ENCODE measurements at places on chromosomes 1 and 21. TPM values are rescaled to one million over a fixed set of nuclear protein-coding genes. Genes with fewer than 3 reads are reported as not detected.
A peak's percentile ranks its signal among the peaks of the same experiment; 100 is the strongest.

DNA sequence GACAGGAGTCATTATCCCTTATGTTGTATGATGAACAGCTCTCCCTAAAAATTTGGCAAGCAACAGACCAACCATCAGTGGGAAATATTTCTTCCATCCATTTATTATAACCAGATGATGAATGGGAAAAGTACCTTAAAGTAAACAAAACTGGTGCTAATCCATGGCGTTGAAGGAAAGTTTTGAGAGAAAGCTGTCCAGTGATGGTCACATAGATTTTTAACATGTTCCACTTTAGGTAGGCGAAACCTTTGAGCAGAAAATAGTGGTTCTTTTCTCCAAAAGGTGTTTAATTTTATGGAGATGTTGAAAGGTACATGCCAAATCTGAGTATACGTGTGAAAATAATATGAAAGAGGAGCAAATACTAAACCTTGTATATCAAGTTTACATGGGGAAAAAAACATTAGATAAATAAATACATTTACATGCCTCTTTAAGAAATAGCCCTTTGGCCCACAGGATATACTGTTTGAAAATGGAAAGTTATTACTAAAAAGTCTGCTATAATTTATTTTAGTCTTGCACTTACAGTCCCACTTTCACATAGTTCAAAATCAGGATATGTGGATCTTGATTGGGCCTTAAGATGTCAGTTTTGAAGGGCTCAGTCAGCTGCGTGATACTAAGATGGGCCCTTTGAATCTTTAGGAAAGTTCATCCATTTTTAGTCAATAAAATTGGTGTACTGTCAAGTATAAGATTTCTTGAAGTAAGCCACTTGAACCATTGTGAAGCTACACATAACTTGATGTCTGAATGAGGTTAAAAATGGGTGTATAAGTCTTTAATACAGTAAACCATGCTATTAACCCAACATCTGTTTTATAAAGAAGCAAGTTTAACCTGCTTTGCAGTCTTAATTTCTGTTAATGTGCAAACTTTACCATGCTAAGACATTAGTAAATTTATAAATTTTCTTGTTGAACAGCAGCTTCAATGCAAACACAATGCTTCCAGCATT is 10.5 kb downstream of the RPL5 start:
- no peak overlapping the region for H3K4me3 ChIP-seq
- peak overlapping the region; percentile 72 for H3K27ac ChIP-seq
- peaks cover 29% of the 10 kb centered on the region for H3K4me1 ChIP-seq
- no peak for DNase-seq
- H3K27me3 ChIP-seq = no peaks in the 10 kb centered on the region

DNA sequence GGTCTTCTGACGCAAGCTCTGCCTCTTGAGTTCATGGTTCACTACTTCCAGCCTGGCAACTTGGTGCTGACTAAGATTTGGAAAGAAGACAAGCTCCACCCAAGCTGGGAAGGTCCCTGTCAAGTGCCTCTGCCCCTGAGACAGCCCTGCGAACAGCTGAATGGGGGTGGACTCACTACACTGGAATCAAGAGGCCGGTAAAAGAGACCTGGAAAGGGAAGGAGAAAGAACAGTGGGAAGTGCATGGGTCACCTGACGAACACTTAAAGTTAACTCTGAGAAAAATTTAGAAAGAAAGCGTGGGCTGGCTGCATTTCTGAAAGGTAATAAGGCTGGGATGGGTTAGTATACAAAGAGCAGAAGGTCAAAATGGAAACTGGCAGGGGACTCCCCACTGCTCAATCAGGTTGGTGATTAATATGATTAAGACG is 26.1 kb upstream of the ZNF496 start:
- no peak for DNase-seq
- peaks cover 11% of the 10 kb centered on the region for H3K4me1 ChIP-seq
- H3K36me3 ChIP-seq = no peaks in the 10 kb centered on the region

DNA sequence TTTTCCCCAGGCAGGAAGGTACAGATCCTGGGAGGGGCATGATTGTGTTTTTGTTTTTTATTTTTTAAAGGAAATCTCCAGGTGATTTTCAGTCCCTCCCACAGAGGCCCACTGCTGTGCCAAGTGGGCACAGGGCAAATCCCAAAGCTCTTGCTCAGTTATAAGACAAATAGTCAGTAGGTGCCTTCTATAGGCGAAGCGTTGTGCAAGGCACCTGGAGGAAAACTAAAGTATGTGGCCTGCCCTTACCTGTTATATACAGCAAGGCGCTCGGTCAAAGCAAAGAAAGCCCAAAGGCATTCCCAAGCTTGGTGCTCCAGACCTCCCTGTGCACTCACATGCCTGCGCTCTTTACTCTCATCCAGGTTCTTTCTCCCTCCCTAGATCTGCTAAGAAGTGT is 81.0 kb downstream of the KCNJ15 start:
- H3K4me1 ChIP-seq = no peaks in the 10 kb centered on the region
- no peak overlapping the region for H3K4me3 ChIP-seq
- no peaks in the 10 kb centered on the region for H3K27me3 ChIP-seq

CD52 gene
- total RNA-seq = 129 TPM

- H3K4me3 ChIP-seq = no peak overlapping the region
- H3K27ac ChIP-seq = no peak overlapping the region
- H3K4me1 ChIP-seq = peaks cover 2% of the 10 kb centered on the region
- no peaks in the 10 kb centered on the region for H3K36me3 ChIP-seq
- DNase-seq = no peak
- peaks cover 30% of the 10 kb centered on the region for H3K27me3 ChIP-seq
These were observed 2.2 kb upstream of the KANK4 start for GRCh38 chr1:62321446-62321845.

GRCh38 chr1:177591155-177591554 is 378.7 kb downstream of the SEC16B start:
- H3K27me3 ChIP-seq = no peaks in the 10 kb centered on the region
- no peak overlapping the region for H3K4me3 ChIP-seq
- H3K27ac ChIP-seq = no peak overlapping the region
- DNase-seq = no peak
- no peaks in the 10 kb centered on the region for H3K36me3 ChIP-seq

GRCh38 chr1:48817505-48818114 is 40.9 kb upstream of the BEND5 start:
- H3K27ac ChIP-seq = no peak overlapping the region
- no peak overlapping the region for H3K4me3 ChIP-seq
- no peaks in the 10 kb centered on the region for H3K4me1 ChIP-seq
- DNase-seq = peak; percentile 56
- peaks cover 5% of the 10 kb centered on the region for H3K27me3 ChIP-seq
- H3K36me3 ChIP-seq = no peaks in the 10 kb centered on the region

DNA sequence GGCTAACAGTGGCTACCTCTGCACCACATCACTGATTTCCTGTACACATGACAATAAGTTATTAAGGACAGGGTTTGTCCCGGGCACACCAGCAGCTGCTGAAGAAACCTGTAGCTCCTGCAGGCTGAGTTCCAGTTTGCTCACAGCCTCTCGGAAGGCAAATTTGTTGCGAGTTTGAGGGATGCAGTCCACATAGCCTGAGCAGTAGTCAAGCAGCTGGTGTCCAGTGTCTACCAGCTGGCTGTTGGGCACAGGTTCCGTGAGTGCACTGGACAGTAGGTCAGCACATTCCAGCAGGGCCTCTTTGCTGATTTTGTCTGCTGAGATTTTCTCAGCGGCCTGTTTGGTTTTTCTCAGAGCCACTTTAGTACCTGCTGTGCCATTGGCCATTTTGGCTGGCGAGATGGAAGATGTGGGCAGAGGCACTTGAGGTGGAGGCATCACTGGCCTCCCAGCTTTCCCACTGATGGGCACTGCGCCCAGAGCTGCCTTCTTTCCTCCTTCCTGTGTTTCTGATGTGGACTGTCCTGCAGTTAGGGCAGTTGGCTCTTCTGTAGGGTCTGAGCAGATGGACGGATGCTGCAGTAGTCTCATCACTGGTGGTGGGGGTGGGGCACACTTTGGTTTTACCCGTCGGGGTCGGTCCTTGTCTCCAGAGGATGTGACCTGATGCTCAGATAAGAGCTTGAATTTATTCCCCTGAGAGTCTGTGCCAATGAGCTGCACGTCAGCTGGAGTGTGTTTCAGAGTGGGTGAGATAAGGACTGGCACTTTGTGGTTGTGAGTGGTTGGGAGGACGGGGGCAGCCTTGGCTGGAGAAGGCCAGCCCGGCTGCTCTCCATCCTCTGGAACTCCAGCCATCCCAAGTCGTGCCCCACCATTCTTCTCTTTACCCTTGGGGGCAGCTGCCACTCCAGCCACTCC is 26.1 kb downstream of the TOR3A start:
- no peak for DNase-seq
- no peaks in the 10 kb centered on the region for H3K4me1 ChIP-seq
- peaks cover 17% of the 10 kb centered on the region for H3K36me3 ChIP-seq
- H3K27ac ChIP-seq = no peak overlapping the region
- no peak overlapping the region for H3K4me3 ChIP-seq
- no peaks in the 10 kb centered on the region for H3K27me3 ChIP-seq

- H3K4me1 ChIP-seq = peaks cover 15% of the 10 kb centered on the region
- H3K27me3 ChIP-seq = peaks cover 39% of the 10 kb centered on the region
- H3K36me3 ChIP-seq = no peaks in the 10 kb centered on the region
These were observed at the start of gene LMOD1 for GRCh38 chr1:201946224-201946908. Gene LMOD1 (minus strand): TSS chr1:201946548. CDS start chr1:201946340, 208 bp downstream.

DNA sequence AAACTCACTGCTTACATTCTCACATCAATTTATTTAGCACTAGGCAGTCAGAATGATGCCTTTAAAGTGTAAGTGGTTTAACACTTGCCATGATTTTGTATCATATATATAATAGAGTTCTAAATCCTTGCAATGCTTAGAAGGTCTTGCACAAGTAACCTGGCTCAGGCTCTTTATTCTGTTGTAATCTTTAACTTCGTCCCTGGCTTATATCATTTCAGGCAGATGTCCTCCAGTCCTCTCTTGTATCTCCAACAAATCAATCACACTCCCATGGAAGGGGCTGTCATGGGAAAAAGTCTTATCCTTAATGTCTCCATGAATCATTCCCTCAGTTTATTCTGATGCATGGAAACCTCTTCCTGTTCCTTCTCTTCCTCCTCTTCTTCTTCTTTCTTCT is 841.6 kb upstream of the B3GALT2 start:
- peaks cover 2% of the 10 kb centered on the region for H3K4me1 ChIP-seq
- no peak for DNase-seq
- no peaks in the 10 kb centered on the region for H3K27me3 ChIP-seq
- no peaks in the 10 kb centered on the region for H3K36me3 ChIP-seq

- H3K27me3 ChIP-seq = no peaks in the 10 kb centered on the region
- no peaks in the 10 kb centered on the region for H3K36me3 ChIP-seq
- H3K4me1 ChIP-seq = no peaks in the 10 kb centered on the region
- DNase-seq = no peak
- no peak overlapping the region for H3K27ac ChIP-seq
- H3K4me3 ChIP-seq = no peak overlapping the region
These were observed 1160.8 kb upstream of the ADGRL2 start for GRCh38 chr1:80639777-80640533.
